ENCODE measurements at places on chromosomes 2 and 18. TPM values are rescaled to one million over a fixed set of nuclear protein-coding genes. Genes with fewer than 3 reads are reported as not detected.

- no peak for DNase-seq
Measured at GRCh38 chr2:219987830-219988229, 360.4 kb downstream of the SLC4A3 start.

SP5 gene
- 16.9 TPM for polyA plus RNA-seq

DNA sequence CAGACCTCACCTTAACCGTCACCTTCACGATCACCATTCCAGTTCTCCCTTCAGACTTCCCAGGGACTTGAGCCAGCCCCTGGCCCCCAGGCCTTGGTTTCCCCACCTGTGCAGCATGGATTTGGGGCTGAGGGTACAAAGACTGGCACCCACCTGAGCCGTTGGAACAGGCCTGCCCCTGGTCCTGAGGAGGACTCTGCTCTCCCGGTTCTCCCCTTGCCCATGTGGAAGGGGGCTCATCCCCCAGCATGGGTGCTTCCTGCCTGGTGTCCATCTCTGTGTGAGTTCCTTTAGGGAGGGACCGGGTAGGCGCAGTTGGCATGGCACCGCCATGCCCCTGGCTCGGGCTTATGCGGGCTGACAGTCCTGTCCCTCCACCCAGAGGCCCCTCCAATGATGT, 10.9 kb upstream of the GPR35 start:
- no peak for DNase-seq

- no peak for DNase-seq
Measured at GRCh38 chr2:159617646-159618045, 1.3 kb upstream of the BAZ2B start.

DNA sequence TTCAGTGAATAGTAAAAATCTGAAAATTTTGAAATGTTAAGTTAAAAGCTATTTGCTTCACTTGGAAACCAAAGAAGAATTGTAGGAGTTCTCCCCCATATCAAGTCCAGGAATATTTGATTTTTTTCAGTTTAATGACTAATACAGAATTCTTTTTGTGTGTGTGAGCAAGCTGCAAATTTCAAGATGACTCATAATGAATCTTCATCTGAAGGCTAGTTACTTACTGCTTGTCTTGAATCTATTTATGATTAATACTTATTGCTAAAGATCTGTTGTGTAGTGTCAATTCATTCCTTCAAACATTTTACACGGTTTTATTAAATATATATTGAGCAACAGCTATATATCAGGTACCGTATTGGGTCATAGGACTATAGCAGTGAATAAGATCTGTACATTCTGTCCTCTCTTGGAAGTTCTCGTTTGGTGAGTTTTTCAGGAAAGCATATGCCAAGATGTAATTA, 47.8 kb upstream of the CAVIN2 start:
- no peak for DNase-seq

GALR1 gene
- polyA plus RNA-seq = 0.10 TPM

DNA sequence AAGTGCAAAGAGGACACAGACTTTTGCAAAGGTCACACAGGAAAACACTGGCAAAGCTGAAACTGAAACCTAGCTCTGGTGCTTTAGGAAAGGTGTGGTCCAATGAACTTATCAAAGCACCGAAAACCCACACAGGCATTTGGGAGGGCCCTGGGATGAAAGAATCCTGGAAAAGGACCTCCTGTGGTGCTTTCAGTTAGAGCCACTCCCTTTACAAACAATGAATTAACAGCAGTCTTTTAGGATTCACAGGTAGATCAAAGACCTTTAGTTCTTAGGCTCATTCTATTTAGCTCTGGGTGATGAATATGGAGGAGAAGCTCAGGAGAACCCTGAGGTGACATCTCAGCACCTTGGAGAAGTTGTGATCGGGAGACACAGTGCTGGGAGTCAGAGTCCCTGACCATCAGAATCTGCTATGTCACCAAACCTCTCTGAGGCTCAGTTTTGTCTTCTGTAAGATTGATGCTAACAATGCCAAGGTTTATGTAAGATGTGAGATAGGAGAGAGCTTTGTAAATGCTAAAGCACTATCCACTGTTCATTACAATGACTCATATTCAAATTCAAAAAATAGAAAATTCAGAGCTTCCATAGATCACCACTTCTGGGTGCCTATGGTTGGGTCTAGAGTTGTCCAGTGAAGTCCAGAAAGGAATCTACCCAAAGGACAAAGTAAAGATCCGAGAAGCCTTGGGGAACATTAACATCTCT, 39.3 kb downstream of the VSNL1 start:
- no peak for DNase-seq

DNA sequence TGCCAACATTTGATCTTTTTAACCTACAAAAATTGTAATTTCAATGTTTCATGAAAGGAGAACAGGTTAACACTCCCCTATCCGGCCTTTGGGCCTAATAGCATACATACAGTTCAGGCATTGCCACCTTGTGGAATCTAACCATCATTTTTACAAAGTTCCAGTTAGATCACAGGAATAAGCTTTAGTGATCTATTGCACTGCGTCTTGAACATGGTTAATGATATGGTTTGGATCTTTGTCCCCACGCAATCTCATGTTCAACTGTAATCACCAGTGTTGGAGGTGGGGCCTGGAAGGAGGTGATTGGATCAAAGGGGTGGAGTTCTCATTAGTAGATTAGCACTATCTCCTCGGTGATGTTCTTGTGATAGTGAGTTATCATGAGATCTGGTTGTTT, 58.2 kb upstream of the NEUROD1 start:
- no peak for DNase-seq

IL1B gene
- 1.2 TPM for polyA plus RNA-seq

DNA sequence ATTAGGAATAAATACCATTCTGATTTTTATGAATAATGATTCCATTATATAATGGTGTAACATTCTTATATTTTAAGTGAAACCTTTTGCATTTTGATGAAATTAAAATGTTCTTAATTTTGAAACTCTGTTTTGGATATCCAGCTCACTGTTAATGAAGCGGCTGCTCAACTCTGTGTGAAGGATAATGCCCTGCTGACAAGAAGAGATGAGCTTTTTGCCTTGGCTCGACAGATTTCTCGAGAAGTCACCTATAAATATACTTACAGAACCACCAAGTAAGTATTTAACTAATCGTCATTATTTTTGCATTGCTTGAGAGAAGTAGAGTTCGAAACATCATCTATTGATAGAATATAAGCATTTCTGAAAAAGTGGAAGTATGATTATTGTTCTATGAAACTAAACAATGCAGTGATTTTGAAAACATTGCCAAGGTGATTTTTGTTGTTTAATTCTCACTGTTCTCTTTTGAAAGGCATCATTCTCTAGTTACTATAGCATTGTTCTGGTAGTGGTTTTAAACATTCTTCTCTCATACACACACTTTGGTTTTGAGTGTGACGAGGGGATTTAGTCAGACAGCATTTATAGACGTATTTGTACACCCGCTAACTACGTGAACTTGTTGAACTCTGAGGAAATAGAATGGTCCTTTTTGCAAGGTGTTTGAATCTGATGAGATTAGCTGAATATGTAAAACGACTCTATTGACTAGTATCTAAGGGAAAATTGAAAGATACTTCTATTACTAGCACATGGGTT, 21.5 kb downstream of the NAB1 start:
- no peak for DNase-seq

DNA sequence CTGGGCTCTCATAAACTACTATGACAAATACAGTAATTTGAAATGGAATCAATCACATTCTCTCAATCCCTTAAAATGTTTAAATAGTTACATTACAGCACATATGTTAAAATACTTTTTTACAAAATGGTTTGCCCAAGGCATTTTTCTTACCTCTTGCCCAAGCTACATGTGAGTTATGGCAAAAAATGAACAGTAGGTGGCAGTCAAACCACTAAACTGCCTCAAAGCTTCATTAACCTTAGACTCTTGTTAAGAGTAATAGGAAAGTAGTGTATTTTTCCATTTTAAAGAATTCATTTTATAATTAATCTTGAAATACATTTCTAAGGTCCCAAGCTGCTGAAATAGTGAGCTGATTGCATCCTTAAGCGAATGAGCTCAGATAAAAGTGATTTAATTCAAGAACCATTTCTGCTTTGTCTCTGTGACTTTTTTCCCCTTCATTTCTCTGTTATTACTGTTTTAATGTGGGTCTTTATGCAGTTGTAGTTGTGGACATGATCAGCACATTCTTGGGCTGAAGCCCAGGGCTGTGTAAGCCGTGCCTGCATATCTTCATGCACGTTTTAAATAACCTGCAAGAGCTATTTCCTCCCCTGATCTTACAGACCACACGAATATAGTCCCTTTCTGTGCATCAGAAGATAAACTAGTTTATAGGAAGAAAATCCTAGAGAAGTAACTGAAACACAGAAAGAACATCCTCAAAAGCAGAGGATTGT, 311.8 kb downstream of the LNPK start:
- DNase-seq = peak; percentile 44

DNA sequence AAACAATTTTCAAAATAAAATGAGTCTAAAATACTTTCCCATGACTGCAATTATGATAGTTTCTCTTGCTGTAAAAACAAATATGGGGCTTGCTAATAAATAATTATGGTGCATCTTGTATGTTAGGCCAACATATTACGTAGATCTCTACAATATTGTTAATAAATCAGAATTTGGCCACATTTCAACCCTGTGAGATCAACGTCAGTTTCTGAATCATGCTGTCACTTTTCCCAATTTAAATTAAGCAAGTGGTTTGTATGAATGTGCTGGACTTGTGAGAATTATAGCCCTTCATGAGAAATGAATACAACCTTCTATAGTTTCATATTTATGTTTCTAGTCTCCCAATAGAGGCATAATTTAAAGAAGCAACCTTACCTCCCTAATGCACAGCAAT, 808.9 kb downstream of the SUCLG1 start:
- no peak for DNase-seq

DNA sequence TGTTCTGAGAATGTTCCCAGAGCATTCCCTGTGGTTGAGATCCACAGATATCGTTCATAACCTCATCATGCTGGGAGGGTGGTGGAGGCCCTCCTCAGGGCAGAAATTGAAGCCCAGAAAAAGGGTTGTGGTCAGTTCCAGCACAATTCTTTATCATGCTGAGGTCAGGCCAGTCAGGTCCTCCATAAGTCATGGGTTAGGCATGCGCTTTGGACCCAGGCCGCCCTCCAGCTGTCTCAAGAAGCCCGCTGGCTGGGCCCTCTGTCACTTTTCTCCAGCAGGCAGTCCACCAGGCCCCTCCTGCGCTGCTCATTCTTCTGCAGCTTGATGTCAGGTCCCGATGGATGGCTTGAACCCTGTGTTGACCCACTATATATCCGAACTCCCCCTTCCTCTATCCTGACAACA, 151.1 kb upstream of the NT5C1B start:
- peak; percentile 84 for DNase-seq

IL18RAP gene
- polyA plus RNA-seq = 1.3 TPM

DNA sequence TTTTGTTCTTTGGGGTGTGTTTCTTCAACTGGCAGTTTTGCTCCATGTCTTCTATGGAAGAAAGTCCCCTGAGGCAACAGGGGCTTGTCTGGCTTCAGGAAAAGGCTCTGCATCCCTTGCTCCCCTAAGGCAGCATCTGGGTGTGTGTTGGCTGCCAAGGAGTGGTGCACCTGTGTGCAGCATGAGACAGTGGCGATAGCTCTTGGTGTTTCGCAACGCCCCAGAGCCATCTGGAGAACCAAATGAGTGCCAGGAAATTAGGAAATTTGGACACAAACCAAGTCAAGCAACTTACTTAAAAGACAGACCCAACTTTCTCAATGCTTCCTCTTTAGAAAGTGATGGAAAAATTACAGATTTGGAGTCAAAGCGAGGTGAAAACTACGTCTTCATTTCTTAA, 1044.4 kb upstream of the CNTNAP5 start:
- peak; percentile 43 for DNase-seq

- DNase-seq = no peak
Measured at GRCh38 chr2:236415684-236416444, 151.7 kb upstream of the ASB18 start.

ZAP70 gene
- 2.4 TPM for polyA plus RNA-seq

GRCh38 chr2:44883356-44883755, 58.1 kb upstream of the SIX3 start:
- no peak for DNase-seq

PRKAG3 gene
- polyA plus RNA-seq = 0.18 TPM

DNA sequence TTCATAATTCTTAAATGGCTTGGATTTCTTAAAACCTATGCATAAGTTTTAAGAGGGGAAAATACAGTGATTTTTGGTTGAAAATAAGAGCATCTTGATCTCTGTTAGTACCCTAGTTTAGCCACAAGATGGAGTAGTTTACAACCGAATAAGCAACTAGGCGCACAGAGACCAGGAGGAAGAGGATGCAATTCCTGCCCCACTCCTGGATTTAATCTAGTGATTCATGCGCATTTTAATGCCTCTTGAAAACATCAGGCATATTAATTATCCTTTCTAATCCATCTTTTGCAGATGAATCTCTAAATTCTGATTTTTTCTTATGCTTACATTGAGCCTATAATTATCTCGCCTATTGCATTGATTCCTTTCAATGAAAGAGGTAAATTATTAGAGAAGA, 76.7 kb downstream of the MRPS9 start:
- peak; percentile 7 for DNase-seq

- no peak for DNase-seq
Measured at GRCh38 chr2:157845081-157845480, 31.0 kb downstream of the ACVR1 start.

AGXT gene
- polyA plus RNA-seq = 0.54 TPM

TMEM182 gene
- 10.7 TPM for polyA plus RNA-seq

DNA sequence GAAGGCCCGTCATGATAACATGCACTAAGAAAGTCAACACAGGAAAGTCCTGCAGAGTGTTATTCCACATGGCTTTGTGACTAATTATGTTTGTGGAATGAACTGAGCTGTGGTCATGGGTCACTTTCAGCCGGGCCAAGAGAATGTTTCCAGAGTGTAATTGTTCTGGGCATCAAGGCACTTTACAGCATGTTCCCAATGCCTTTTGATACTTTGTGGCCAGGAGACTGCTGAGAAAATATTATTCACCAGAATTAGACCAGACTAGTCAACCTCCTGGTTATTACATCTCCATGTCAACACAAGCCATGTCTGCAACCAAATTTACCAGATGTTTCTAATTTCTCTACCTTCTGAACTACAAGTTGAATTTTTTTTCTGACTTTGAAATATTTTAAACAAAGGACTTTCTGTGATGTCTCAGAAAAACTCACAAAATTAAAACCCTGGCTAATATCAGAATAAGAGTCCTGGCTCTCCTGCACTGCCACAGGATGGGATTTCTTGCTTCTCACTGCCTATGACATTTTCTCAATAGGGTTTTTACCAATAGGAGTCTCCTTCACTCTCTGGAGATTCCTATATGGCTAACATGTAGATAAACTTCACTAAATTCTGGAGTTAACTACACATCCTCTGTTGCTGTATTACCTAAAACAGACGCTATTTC, 90.6 kb upstream of the WDR75 start:
- no peak for DNase-seq

MALT1 gene
- polyA plus RNA-seq = 14.4 TPM

DNA sequence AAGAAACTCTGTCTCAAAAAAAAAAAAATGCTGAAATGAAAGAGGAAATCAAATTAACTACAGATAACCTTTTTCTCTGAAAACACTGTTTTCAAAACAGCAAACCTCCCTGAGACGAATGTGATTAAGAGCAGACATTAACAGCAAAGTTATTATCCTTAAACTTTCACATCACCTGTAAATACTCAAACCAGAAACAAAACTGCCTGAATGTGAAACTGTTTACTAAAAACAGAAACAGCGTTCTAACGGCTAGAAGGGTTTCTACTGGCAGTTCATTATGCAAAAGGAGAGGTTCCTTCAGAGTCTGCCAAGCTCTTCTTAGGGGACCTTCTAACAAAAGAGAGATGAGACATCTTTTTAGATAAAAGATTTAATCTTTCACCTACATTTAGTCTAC, 45.9 kb downstream of the PNO1 start:
- no peak for DNase-seq

CTNNA2 gene
- polyA plus RNA-seq = 0.17 TPM

GRCh38 chr2:59701271-59701994, 852.0 kb downstream of the BCL11A start:
- DNase-seq = no peak
